ENCODE measurements at places on chromosomes 13 and 19. TPM values are rescaled to one million over a fixed set of nuclear protein-coding genes. Genes with fewer than 3 reads are reported as not detected.

The RGS9BP gene
- total RNA-seq = 0.86 TPM

DNA sequence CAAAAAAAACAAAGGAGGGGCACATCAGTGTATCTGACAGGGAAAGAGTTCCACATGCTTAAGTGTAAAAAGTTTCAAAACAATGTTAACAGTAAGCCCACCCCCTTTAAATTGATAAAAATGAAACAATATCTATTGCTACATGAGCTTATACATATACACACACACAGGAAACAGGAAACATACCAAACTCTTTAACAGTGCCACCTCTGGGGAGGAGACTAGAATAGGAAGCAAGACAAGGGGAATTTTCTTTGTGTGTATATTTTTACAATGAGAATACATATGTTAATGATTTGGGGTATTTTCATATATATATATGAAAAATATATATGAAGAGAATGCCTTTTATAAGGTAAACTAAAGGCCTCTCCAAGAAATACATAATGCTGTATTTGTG lies 44.7 kb downstream of the TPT1 start:
- no peak for DNase-seq

The ZNF850 gene
- total RNA-seq = 3.6 TPM

DNA sequence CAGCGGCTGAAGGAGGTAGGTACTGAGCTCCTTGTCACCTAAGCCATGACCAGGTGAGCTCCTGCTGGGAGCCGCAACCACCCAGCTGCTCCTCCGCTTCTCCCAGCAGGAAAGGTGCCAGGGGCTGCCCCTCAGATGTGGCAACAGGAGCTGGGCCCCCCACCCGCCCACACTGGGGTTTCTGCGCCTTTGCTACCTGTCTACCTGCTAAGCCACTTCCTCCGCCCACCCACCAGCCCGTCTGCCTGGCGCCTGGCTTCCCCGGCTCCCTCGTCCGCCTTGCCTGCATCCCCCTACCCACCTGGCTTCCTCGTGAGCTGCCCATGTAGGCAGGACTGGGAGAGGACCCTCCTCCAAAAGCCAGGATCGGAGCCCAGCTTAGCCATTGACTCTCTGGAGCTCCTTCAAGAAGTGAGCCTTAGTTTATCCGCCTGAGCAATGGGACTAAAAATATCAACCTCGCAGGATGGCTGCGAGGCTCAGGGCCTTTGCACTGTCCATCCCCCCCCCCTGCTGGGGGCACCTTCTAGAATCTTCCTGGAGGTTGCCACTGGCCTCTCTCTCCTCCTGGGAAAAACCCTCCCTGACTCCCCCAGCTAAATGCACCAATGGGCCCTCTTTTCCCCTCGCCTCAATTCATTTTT lies 55.8 kb upstream of the KLF2 start:
- DNase-seq = no peak

The ZNF460 gene
- total RNA-seq = 86.1 TPM

The PCP2 gene
- not detected for total RNA-seq

The SPACA4 gene
- not detected for total RNA-seq

The SLAIN1 gene
- total RNA-seq = not detected

The CALR gene
- 1,241 TPM for total RNA-seq

DNA sequence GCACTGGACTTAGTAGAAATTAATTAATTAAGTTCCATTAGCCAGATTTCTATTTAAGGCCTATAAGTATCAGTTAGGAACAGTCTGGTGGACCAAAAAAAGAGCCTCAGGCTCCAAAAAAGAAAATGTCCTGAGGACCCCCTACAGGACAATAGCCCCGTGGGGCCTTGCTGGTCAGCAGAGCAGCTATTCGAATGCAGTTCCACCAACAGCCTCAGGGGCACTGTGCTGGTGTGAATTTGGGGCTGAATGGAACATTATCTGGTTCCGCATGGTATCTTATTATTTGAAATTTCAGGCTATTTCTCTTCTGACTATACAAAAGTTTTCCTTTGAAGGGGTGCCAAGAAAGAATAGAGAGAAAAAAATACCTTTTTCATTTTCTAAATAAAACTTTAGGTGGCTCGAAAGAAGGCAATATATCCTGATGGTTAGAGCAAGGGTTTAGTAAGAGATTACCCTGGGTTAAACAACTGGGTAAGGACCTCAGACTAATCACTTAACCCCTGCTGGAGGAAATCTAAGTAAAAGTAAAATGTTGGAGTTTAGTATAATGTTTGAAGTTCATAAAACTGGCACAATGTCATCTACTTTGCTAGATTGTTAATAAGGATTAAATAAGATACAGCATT lies 147.2 kb downstream of the MIPEP start:
- no peak for DNase-seq

Data from osteocyte (in vitro differentiated cells).